HFF-Myc (cell line): ENCODE measurements at places on chromosomes 4 and X.

DNA sequence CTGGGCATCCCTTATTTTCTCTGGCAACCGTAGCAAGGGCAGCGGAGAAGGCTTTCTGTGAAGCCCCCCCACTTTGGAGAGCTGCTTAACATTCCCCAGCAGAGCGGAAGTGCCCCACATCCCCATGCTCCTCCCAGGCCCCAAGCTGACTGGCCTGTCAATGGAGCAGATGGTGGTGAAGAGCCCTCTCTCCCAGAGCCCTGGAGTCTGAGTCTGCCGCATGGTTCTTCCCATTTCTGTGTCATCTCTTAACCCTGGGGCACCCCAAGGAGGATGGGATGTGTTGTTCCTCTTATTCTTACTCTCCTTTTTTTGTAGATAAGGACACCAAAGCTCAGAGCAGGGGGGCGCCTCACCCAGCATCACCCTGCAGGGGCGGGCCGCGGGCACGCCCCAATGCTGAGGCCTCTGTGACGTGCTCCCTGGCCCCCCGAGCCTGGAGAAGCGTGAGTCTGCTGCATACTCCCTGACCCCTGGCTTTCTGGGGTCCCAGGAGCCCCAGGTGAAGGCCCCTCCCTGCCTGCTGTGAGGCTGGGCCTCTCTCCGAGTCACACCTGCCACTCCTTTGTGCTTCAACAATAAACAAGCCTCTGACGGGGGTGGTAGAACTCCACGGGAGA, 35.9 kb downstream of the ADRA2C start:
- DNase-seq: no peak

- DNase-seq: no peak
Measured at GRCh38 chr4:165326831-165327210, 648 bp upstream of the MSMO1 start.

DNA sequence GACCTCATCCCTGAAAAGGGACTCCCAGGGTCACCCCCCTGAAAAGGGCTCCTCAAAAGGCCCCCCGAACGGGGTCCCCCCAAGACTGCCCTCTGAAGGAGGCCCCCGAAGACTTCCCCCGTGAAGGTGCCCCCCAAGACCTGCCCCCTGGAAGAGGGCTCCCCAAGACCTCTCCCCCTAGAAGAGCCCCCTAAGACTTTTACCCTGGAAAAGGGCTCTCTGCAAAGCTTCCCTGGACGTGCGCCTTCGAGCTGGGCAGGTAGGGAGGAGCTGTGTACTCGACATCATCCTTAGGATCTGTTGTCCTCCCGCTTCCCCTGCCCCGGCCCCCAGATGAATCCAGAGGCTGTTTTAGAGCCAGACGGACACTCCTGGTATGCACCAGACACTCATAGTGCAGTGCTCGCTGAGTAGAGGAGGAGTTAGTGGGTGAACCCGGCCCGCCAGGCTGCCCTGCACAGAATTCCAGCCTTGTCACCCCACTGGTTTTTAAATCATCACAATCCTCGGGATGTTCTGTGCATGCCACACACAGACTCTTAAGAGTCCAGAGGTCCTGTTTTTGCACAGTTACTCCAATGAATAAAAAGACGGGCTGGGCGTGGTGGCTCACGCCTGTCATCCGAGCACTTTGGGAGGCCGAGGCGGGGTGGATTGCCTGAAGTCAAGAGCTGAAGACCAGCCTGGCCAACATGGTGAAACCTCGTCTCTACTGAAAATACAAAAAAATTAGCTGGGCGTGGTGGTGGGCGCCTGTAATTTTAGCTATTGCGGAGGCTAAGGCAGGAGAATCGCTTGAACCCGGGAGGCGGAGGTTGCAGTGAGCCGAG, 5.7 kb upstream of the SLC25A6 start:
- DNase-seq: no peak

GRCh38 chr4:122845066-122845465, 18.4 kb downstream of the FGF2 start:
- DNase-seq: no peak

GRCh38 chr4:164204434-164204833, 549.5 kb upstream of the SMIM31 start:
- no peak for DNase-seq

DNA sequence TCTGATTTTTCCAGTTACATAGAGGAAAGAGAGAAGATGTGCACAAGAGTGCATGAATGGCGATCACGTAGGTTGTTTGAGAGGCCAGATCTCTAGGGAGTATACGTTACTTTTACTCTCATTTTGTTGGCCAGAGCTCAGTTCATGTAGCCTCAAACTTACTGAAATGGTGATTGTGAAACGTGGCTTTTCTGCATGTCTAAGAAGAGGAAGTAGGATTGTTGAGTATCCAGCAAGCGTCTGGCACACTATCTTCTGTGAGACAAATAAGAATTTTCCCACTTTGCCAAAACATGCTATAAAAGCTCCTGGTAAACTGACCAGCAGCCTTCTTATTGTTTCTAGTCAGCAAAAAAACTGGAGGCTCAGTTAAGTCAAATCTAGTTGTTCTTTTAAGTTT, 264.5 kb upstream of the EMCN start:
- DNase-seq: no peak

GRCh38 chrX:136115126-136115903, 32.0 kb upstream of the FHL1 start:
- no peak for DNase-seq

- no peak for DNase-seq
Measured at GRCh38 chr4:1363513-1363912, 16.5 kb downstream of the UVSSA start.

- no peak for DNase-seq
Measured at GRCh38 chr4:54709400-54709799, 51.6 kb downstream of the KIT start.

GRCh38 chrX:108537005-108537404, 97.4 kb downstream of the COL4A5 start:
- no peak for DNase-seq

DNA sequence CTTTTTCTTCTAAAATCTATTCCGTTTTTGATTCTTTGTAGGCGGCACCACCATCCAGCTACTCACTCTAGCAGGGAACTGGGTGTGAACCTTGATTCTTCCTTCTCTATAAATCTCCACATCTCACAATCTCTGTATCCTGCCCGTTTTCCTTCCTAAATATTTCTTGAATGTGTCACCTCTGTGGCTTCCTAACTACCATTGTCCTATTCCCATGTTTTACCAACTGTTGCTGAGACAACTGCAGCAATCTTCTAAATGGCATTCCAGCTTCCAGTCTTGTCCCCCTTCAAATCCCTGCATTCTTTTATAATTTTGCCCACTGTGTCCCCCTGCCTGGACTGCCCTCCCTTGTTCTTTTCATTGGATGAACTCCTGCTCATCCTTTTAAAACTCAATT, 641.3 kb downstream of the RPA4 start:
- DNase-seq: no peak

- no peak for DNase-seq
Measured at GRCh38 chr4:186939766-186940165, 216.1 kb upstream of the FAT1 start.

GRCh38 chr4:97016186-97016907, 1126.9 kb downstream of the STPG2 start:
- DNase-seq: no peak

DNA sequence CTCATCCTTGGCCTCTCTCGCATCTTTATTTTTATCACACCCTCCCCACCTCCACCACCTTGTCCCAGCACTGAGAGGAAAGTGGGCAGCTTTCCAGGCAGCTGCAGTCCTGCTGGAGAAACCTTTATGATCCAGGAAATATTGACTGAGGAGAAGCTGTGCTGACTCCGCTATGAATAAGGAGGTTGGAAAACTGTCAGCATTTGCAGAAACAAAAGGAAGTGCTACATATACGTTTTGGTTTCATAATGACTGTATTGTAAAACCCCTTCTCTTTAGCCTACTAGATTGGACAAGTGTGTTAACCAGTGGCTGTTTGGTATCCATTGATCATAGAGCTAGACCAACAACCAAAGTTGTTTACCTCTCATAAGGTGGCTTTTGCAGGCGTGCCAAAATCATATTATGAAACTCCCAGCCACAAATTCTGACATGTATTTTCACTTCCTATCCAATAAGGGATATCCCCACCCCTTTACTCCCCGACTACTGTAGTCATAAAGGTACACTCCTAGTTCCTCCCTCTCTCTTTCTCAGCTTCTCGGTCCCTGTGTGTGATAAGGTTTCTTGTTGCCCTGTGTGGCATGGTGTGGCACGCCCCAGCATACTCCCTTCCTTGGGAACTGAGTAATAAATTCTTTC, 88.4 kb downstream of the GPR143 start:
- DNase-seq: peak; percentile 27

- DNase-seq: no peak
Measured at GRCh38 chrX:81202943-81203342, 1.0 kb downstream of the SH3BGRL start.

DNA sequence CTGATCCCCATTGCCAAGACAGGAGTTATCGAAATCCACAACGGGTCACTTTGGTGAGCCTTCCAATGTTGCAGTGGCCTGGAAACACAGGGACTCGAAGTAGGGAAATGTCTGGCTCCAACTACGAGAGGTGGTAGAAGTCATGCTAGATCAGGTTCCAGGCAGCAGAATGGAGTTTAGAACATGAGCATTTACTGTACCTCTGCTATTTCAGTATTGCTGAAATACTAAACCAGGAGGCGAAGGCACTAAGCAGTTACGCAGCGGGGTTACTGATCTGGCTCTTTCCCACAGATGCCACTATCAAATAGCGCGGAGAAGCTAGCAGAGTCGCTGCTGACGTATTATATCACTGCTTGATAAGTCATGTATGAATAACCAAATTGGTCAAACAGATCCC, 56.3 kb downstream of the PTCHD1 start:
- no peak for DNase-seq

GRCh38 chr4:87835197-87835596, 2.4 kb downstream of the MEPE start:
- DNase-seq: no peak

- no peak for DNase-seq
Measured at GRCh38 chr4:15926486-15926885, 12.1 kb downstream of the FGFBP1 start.

- DNase-seq: no peak
Measured at GRCh38 chr4:168724686-168725411, 228.0 kb downstream of the PALLD start.
